ENCODE measurements at places on chromosomes 2 and 18. TPM values are rescaled to one million over a fixed set of nuclear protein-coding genes. Genes with fewer than 3 reads are reported as not detected.

The RTP5 gene
- polyA plus RNA-seq, result not detected

The CD207 gene
- polyA plus RNA-seq, result 0.04 TPM

The C2orf66 gene
- polyA plus RNA-seq, result 0.11 TPM

The RGPD3 gene
- polyA plus RNA-seq, result 0.14 TPM

The SMC6 gene
- polyA plus RNA-seq, result 5.9 TPM

The IKZF2 gene
- 1.3 TPM for polyA plus RNA-seq

The HNRNPLL gene
- 22.8 TPM for polyA plus RNA-seq

The NCKAP5 gene
- 0.51 TPM for polyA plus RNA-seq

The HSBP1L1 gene
- 4.1 TPM for polyA plus RNA-seq

The PAX8 gene
- polyA plus RNA-seq, result 0.53 TPM

The ANKRD29 gene
- 3.1 TPM for polyA plus RNA-seq

The NEURL3 gene
- not detected for polyA plus RNA-seq

The CAPN14 gene
- 0.07 TPM for polyA plus RNA-seq

The SLC11A1 gene
- polyA plus RNA-seq, result 4.5 TPM

The RNF152 gene
- 3.9 TPM for polyA plus RNA-seq

The DNER gene
- 0.82 TPM for polyA plus RNA-seq

The TGFA gene
- polyA plus RNA-seq, result 0.50 TPM

DNA sequence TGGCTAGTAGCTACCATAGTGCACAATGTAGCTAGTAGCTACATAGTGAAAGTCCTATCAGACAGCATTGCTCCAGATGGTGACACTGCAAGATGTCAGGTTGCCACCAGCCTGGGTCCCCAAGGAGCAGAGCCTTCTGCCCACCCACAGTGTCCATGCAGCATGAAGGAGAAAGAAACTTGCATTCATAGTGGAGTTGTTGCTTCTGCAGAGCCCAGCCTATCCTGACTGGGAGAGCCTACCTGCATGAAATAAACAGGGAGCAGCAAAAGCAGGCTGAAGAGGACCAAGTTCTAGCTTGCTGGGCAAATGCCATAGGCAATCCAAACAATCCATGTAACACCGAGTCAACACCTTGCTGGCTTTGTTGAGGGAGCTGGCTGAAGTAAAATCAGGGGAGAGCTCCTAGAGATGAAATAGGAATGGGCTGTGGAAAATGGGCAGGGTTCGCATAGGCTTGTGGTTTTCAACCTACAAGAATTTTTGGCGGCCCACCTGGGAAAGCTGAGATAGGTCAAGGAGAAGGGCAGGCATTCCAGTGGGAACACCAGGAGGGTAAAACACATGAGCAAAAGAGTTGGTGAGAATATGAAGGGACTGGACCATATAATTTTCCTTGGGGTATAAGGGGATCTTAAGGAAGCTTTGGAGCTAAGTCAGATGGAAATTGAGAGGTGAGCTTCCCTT is 195.8 kb downstream of the CYP26B1 start:
- no peak for DNase-seq

GRCh38 chr2:28613633-28614501 is 118.0 kb downstream of the PLB1 start:
- DNase-seq, result no peak

GRCh38 chr2:136901732-136902131 is 136.4 kb downstream of the THSD7B start:
- DNase-seq, result no peak

GRCh38 chr2:112625474-112626114 is 20.1 kb upstream of the SLC20A1 start:
- no peak for DNase-seq

DNA sequence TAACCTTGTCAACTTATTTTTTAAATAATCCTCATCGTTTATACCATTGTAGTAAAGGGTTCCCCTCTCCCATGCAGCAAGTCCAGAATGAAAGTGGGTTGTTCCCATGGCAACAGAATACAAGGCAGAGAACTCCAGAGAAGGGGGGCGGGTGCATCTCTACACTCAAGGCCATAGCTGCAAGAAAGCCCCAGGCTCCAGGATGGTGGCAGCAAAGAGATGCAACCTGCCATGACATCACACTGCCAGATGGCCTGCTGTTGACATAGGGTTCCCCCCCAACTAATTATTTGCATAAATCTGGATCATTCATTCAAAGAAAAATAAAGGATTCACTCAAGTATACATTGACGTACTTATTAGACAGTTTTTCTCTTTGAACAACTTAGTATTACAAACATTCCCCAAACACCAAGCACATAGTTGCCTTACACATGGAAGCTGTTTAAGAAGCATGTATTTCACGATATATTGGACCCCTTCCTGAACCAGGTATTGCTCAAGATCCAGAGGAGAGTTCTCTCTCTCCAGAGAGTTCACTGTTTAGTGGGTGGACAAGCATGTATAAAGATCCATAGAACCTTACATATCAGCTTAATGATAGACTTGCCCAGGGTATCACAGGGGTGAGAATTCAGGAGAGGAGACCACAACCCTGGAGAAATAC is 87.4 kb upstream of the KLF7 start:
- DNase-seq, result no peak

- no peak for DNase-seq
These were observed 140.8 kb upstream of the SERTAD2 start for GRCh38 chr2:64794426-64794995.

GRCh38 chr2:15908371-15908770 is 32.0 kb upstream of the MYCN start:
- DNase-seq, result no peak

DNA sequence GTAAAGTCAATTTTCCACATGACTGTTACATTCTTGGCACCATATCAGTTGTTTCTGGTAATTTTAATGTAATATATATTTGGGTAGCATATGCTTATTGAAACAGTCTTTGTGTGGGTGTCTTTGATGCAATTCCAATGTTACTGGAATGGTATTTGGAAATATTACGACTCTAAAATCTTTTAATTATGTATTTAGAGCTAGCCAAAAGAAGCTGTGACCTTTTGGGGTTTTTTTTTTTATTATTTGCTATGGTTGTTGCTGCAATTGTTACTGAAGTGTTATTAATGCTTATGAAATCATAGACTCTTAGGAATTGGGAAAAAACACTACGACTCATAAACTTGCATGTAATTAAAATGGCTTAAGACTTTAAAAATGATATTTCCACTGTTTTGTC is 95.9 kb downstream of the AOX1 start:
- DNase-seq, result no peak

- DNase-seq, result no peak
These were observed 2.7 kb upstream of the TGIF1 start for GRCh38 chr18:3447068-3447894.

DNA sequence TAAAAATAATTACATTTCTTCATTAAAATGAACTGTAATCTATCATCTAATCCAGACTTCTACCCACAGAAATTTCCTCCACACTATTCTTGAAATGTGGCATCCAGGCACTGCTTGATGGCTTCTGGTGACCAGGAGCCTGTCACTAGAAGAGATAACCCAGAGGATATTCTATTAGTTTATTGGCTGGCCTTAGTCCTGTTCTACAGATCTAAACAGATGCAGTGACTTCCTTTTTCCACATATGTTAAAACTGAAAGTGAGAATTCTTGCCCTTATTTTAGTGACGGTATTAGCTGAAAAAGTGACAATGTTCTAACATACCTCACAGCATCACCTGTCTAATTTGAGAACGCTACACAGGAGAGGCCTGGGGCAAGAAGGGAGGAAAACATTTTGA is 775.4 kb downstream of the TSN start:
- no peak for DNase-seq

GRCh38 chr18:8116341-8117005 is 492.8 kb upstream of the RAB12 start:
- DNase-seq, result no peak

- no peak for DNase-seq
These were observed 73.5 kb upstream of the NEDD4L start for GRCh38 chr18:57970356-57971095.

GRCh38 chr2:64354857-64355680 is 98.9 kb upstream of the LGALSL start:
- no peak for DNase-seq

- peak; percentile 22 for DNase-seq
These were observed 759.4 kb downstream of the ADCYAP1 start for GRCh38 chr18:1663879-1664705.

- DNase-seq, result peak; percentile 22
These were observed 666.4 kb upstream of the ZEB2 start for GRCh38 chr2:145186303-145186702.

GRCh38 chr2:191031256-191031655 is 17.3 kb upstream of the STAT1 start:
- no peak for DNase-seq

GRCh38 chr2:172048508-172049503 is 36.5 kb upstream of the DLX1 start:
- no peak for DNase-seq

- DNase-seq, result no peak
These were observed 128.5 kb downstream of the QPCT start for GRCh38 chr2:37472959-37473358.

GRCh38 chr2:151161821-151162551 is 99.7 kb downstream of the RBM43 start:
- DNase-seq, result no peak

DNA sequence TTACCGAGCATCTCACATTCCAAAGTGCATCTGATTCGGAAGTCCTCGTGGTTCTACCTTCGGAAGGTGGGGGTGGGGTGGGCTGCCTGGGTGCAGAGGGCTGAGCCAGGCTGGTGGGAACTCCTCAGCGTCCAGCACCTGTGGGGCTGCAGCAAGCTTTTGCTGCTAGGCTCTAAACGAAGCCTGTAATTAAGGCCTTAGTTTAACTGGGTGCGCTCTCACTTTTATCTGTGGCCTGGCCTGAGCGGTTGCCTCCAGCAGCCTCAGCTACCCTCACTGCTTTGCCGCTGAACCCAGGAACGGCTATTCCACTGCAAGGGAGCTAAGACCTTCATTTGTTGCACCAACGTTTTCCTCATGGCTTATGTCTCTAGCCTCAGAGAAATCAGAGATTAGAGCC is 48.4 kb downstream of the TMEM17 start:
- no peak for DNase-seq

- DNase-seq, result no peak
These were observed 27.4 kb downstream of the NR4A2 start for GRCh38 chr2:156305121-156305520.

GRCh38 chr2:197388866-197389587 is 45.8 kb downstream of the SF3B1 start:
- DNase-seq, result no peak

- no peak for DNase-seq
These were observed 210.0 kb downstream of the RBM43 start for GRCh38 chr2:151051574-151052220.

- DNase-seq, result no peak
These were observed 14.8 kb upstream of the SLC40A1 start for GRCh38 chr2:189595417-189595816.

- DNase-seq, result no peak
These were observed 53.3 kb downstream of the FTCDNL1 start for GRCh38 chr2:199797431-199798403.

DNA sequence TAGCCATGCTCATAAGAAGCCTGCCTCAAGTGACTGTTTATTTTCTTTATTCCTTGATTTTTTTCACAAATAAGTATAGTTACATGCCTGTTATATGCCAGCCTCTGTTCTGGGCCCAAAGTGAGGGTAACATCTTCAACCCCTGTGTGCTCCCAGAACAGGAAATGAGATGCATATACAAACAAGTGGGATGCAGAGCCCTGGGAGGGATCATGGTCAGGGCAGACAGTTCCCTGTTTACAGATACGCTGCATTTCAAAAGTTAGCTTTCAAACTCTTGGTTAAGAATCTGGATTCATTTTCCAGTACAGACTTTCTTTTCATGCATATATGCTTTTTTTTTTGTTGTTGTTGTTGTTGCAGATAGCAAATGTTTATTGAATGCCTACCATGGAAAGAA is 24.4 kb downstream of the GPR39 start:
- DNase-seq, result no peak

GRCh38 chr18:34483198-34483597 is 226.9 kb upstream of the DTNA start:
- DNase-seq, result no peak

DNA sequence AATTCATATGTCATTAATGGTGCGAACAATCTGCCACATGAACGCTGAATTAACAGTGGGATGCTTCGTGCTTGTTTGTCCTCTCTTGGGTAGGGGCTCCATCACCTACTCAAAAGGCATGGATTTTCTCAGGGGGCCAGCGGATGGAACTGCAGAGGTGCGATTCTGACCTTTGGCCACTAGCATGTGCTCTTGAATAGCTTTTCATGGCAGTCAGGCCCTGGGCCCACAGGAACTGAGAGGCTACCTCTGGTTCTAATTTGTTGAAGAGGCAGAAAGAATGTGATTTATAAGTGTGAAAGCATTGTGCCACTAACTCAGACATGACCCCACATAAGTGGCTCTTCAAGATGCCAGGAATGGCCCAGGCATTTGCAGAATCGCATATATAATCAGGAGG is 283.2 kb downstream of the INSIG2 start:
- no peak for DNase-seq

GRCh38 chr18:41999751-42000150 is 44.7 kb downstream of the PIK3C3 start:
- no peak for DNase-seq
